Smooth muscle cell of the pulmonary artery (primary cell): ENCODE measurements at places on chromosomes 3 and 15. TPM values are rescaled to one million over a fixed set of nuclear protein-coding genes. Genes with fewer than 3 reads are reported as not detected.

AADAC gene
- total RNA-seq = 1.9 and 17.6 TPM in 2 replicates

AGTR1 gene
- total RNA-seq = 0.30 and 3.7 TPM in 2 replicates

SLC24A5 gene
- total RNA-seq = not detected in 2 replicates

NOP10 gene
- total RNA-seq = 132 and 166 TPM in 2 replicates

NMB gene
- total RNA-seq = 4.9 and 7.1 TPM in 2 replicates

SCAANT1 gene
- total RNA-seq = not detected in 2 replicates

RETNLB gene
- total RNA-seq = not detected in 2 replicates

FAM81A gene
- 0.20 and 0.33 TPM in 2 replicates for total RNA-seq

PPP1R14D gene
- not detected in 2 replicates for total RNA-seq

TUSC7 gene
- total RNA-seq = not detected in 2 replicates

PLSCR2 gene
- 0.26 TPM in 1 of 2 replicates, not detected in the other for total RNA-seq

TMIE gene
- total RNA-seq = 0.07 and 0.23 TPM in 2 replicates

USF3 gene
- 7.3 and 10.2 TPM in 2 replicates for total RNA-seq

FMN1 gene
- total RNA-seq = 1.0 and 2.5 TPM in 2 replicates

ZMYND10 gene
- total RNA-seq = 0.91 and 1.1 TPM in 2 replicates

PLA2G4B gene
- 1.1 and 1.2 TPM in 2 replicates for total RNA-seq

TMC3 gene
- total RNA-seq = 0.13 and 0.20 TPM in 2 replicates

ITGA11 gene
- total RNA-seq = 190 and 241 TPM in 2 replicates

TOMM70 gene
- 41.0 and 53.2 TPM in 2 replicates for total RNA-seq
